ENCODE measurements at places on chromosomes 6 and 20.

GRCh38 chr20:24877652-24878051 is 71.4 kb upstream of the CST7 start:
- H3K27me3 ChIP-seq, result no peaks in the 10 kb centered on the region
- H3K4me1 ChIP-seq, result no peaks in the 10 kb centered on the region
- DNase-seq, result no peak
- no peak overlapping the region for H3K27ac ChIP-seq

DNA sequence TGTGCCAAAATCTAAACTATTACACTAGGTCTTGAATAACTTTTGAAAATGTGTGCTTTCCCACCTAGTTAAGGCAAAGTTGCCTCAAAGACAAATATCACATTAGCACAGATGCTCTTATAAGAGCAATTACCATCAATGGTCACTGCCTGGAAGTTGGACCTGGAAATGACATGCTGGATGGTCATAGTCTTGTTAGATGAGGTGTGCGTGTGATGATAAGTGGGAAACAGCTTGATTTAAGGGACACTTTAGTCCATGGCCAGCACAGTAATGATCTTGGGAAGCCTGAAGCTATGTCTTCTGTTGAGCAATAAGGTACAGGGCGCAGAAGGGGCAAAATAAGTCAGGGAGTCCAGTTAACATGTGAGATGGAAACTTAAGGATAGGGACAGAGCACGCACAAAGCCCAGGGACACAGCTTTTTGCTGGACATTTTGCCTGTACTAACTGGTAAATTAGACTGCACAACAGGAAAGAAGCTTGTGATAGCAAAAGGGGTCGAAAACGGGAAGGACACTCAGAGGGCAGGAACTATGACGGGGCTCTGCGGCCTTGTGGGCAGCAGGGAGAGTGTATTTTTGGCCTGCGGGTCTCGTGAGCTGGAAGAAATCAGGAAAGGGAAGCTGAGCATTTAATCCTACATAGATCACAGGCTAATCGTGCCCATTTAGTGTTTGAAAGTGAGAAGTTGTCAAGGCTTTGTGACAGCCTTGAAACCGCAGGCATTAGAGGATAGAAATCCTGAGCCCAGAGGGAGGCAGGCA is 66.7 kb upstream of the BMP2 start:
- 0 out of 2 replicates have a peak, but pooled peaks cover 1% of the 10 kb centered on the region for H3K4me1 ChIP-seq
- no peaks in the 10 kb centered on the region for H3K36me3 ChIP-seq
- H3K27me3 ChIP-seq, result no peaks in the 10 kb centered on the region

- H3K27ac ChIP-seq, result no peak overlapping the region
- H3K27me3 ChIP-seq, result no peaks in the 10 kb centered on the region
- H3K4me1 ChIP-seq, result peaks cover 2% of the 10 kb centered on the region
- no peaks in the 10 kb centered on the region for H3K36me3 ChIP-seq
Measured at GRCh38 chr6:170013815-170014214, 262.4 kb downstream of the ERMARD start.

DNA sequence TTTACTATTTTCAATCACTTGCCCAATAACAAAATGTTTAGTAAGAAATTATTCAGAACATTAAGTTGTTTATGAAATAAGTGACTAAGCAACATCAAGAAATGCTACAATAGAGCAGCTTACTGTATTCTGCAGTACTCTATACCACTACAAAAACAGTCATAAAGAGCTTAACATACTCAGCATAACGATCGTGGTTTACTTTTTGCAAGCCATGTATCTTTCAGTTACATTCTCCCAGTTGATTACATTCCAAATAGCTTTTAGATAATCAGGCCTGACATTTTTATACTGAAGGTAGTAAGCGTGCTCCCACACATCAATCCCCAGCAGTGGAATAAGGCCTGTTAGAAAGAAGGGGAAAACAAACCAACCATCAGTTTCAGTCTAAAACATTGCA is 10.7 kb downstream of the SOD2 start:
- H3K4me3 ChIP-seq, result no peak overlapping the region
- H3K27ac ChIP-seq, result no peak overlapping the region
- H3K36me3 ChIP-seq, result peaks cover 6% of the 10 kb centered on the region
- H3K27me3 ChIP-seq, result no peaks in the 10 kb centered on the region
- no peak for DNase-seq
- no peaks in the 10 kb centered on the region for H3K4me1 ChIP-seq

- no peaks in the 10 kb centered on the region for H3K36me3 ChIP-seq
- no peak overlapping the region for H3K4me3 ChIP-seq
- no peaks in the 10 kb centered on the region for H3K4me1 ChIP-seq
- no peaks in the 10 kb centered on the region for H3K27me3 ChIP-seq
- DNase-seq, result no peak
Measured at GRCh38 chr6:43331470-43331869, 22.8 kb upstream of the CRIP3 start.

GRCh38 chr20:62511915-62512610 is 36.3 kb upstream of the GATA5 start:
- H3K36me3 ChIP-seq, result no peaks in the 10 kb centered on the region
- H3K27ac ChIP-seq, result no peak overlapping the region
- H3K27me3 ChIP-seq, result no peaks in the 10 kb centered on the region
- no peak overlapping the region for H3K4me3 ChIP-seq
- peaks cover 1% of the 10 kb centered on the region for H3K4me1 ChIP-seq
- no peak for DNase-seq

GRCh38 chr6:100663219-100663863 is 198.6 kb upstream of the SIM1 start:
- H3K27ac ChIP-seq, result no peak overlapping the region
- H3K27me3 ChIP-seq, result no peaks in the 10 kb centered on the region
- DNase-seq, result no peak
- no peaks in the 10 kb centered on the region for H3K4me1 ChIP-seq
- H3K4me3 ChIP-seq, result no peak overlapping the region

- peak; percentile 68 for DNase-seq
- no peak within 1 kb of the TSS for H3K27ac ChIP-seq
- H3K36me3 ChIP-seq, result no peaks in the 10 kb centered on the region
- no peaks in the 10 kb centered on the region for H3K4me1 ChIP-seq
- no peaks in the 10 kb centered on the region for H3K27me3 ChIP-seq
Measured at GRCh38 chr6:106360410-106360988, at the start of gene CRYBG1. Gene CRYBG1, plus strand, starts transcription at chr6:106360717. Its CDS starts 192 bp downstream, at chr6:106360909.

GRCh38 chr6:34514593-34515472 is 41.3 kb downstream of the SPDEF start:
- H3K4me3 ChIP-seq, result peak overlapping the region; percentile 62
- no peak overlapping the region for H3K27ac ChIP-seq
- H3K27me3 ChIP-seq, result no peaks in the 10 kb centered on the region
- DNase-seq, result peak; percentile 37

DNA sequence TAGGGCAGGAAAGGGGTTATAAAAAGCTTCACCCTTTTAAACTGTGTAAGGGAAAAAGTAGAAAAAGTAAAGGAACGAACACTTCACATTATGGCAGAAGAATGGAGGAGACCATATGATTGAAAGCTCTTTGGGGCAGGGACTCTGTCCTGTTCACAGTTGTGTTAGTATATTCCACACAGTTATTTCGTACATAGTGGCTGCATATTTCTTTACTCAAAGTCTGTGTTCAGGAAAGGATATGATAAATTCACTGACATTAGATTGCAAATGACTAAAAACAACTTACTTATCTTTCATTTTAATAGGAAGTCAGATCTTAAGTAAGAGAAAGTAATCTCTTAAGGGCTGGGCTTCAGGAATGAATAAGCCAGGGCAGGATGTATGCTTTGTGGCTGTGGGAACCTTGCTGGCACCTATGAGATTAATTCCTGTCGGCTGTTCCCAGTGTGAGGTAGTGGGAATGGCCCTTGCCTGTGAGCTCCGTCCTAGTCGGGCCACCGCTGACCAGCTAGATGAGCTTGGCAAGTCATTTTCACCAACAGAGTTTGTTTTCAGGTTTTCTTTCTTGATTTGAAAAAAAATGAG is 11.2 kb downstream of the PPP1R14C start:
- H3K27me3 ChIP-seq, result no peaks in the 10 kb centered on the region
- peaks cover 4% of the 10 kb centered on the region for H3K4me1 ChIP-seq
- H3K4me3 ChIP-seq, result no peak overlapping the region
- H3K36me3 ChIP-seq, result no peaks in the 10 kb centered on the region

- H3K4me3 ChIP-seq, result no peak overlapping the region
- no peaks in the 10 kb centered on the region for H3K36me3 ChIP-seq
- no peaks in the 10 kb centered on the region for H3K27me3 ChIP-seq
- DNase-seq, result no peak
- H3K4me1 ChIP-seq, result peaks cover 5% of the 10 kb centered on the region
Measured at GRCh38 chr20:16028923-16029322, 544.3 kb downstream of the KIF16B start.

DNA sequence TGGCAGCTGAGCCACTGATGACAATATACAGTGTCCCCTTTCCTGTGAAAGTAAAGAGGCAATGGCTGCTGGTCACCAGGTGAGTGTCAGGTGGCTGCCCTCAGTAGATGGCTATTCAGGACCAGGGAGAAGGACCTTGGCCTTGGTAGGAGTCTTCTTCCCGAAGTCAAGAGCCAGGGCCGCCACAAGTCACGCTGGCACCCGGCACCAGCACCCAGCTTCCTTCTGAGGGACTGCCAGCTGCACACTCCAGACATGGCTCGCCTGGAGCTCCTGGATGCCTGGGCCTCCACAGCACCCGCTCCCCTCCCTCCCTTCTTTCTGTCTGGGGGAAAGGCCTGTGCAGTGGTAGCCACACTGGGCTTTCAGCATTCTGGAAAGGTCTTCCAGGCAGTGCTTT is 126.9 kb downstream of the TMEM242 start:
- no peak overlapping the region for H3K4me3 ChIP-seq
- peaks cover 16% of the 10 kb centered on the region for H3K36me3 ChIP-seq
- no peak for DNase-seq
- H3K27ac ChIP-seq, result no peak overlapping the region
- no peaks in the 10 kb centered on the region for H3K27me3 ChIP-seq

GRCh38 chr6:53112871-53113270 is 35.8 kb downstream of the GCM1 start:
- DNase-seq, result no peak
- no peaks in the 10 kb centered on the region for H3K36me3 ChIP-seq
- no peak overlapping the region for H3K27ac ChIP-seq

DNA sequence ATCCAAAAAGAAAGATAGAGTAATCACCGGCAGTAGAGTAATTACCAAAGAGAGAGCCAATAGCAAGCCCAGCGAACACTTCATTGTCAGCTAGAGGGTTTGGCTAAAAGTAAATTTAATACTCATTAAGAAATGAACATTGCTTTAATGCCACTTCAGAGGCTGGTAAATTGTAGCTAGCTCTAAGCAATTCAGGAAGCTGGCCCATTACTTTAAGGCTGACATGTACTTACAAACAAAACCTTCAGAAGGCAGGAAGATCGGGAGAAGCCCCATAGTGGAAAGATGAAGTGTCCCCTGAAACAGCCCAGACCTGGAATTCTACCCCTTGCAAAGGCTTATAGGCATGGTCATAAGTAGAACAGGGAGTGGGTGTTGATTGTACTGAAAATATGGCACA is 396.6 kb upstream of the ID4 start:
- no peaks in the 10 kb centered on the region for H3K27me3 ChIP-seq
- no peak overlapping the region for H3K4me3 ChIP-seq
- no peak overlapping the region for H3K27ac ChIP-seq
- H3K36me3 ChIP-seq, result no peaks in the 10 kb centered on the region
- H3K4me1 ChIP-seq, result no peaks in the 10 kb centered on the region

GRCh38 chr20:36435592-36436541 is 105.5 kb upstream of the MYL9 start:
- H3K27me3 ChIP-seq, result no peaks in the 10 kb centered on the region
- peak overlapping the region; percentile 16 for H3K4me3 ChIP-seq

GRCh38 chr6:107698146-107698545 is 126.0 kb downstream of the SCML4 start:
- no peak overlapping the region for H3K27ac ChIP-seq
- peaks cover 1% of the 10 kb centered on the region for H3K4me1 ChIP-seq
- H3K36me3 ChIP-seq, result no peaks in the 10 kb centered on the region

GRCh38 chr6:26198722-26199056 is 111.5 kb downstream of the HFE start:
- H3K27me3 ChIP-seq, result no peaks in the 10 kb centered on the region
- H3K4me3 ChIP-seq, result peak overlapping the region; percentile 98
- no peaks in the 10 kb centered on the region for H3K4me1 ChIP-seq
- H3K27ac ChIP-seq, result no peak overlapping the region
- H3K36me3 ChIP-seq, result no peaks in the 10 kb centered on the region

GRCh38 chr6:113762641-113763040 is 94.5 kb upstream of the MARCKS start:
- H3K27ac ChIP-seq, result no peak overlapping the region
- no peak overlapping the region for H3K4me3 ChIP-seq
- H3K27me3 ChIP-seq, result no peaks in the 10 kb centered on the region
- no peaks in the 10 kb centered on the region for H3K4me1 ChIP-seq

DNA sequence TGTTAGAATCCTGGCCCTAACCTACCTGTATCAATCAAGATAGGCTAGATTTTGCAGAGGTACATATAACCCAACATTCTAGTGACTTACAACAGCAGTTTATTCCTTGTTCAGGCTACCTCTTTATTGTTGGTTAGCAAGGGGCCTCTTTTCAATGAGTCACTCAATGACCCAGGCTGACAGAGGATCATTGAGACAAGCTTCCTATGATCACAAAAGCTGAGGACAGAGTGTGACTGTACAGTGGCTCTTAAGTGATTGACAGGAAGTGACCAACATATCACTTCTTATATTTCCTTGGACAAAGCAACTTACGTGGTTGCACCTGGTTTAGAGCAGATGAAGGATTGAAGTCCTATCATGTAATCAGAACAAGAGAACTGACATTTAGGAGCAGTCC is 740.9 kb downstream of the FRK start:
- no peaks in the 10 kb centered on the region for H3K36me3 ChIP-seq
- DNase-seq, result no peak
- H3K4me3 ChIP-seq, result no peak overlapping the region
- H3K4me1 ChIP-seq, result no peaks in the 10 kb centered on the region
- H3K27ac ChIP-seq, result no peak overlapping the region

- H3K36me3 ChIP-seq, result no peaks in the 10 kb centered on the region
- H3K27me3 ChIP-seq, result no peaks in the 10 kb centered on the region
- no peak overlapping the region for H3K27ac ChIP-seq
- H3K4me3 ChIP-seq, result no peak overlapping the region
Measured at GRCh38 chr20:53362736-53363135, 230.9 kb downstream of the ZNF217 start.

GRCh38 chr20:47484303-47484702 is 17.4 kb upstream of the NCOA3 start:
- DNase-seq, result no peak
- H3K4me3 ChIP-seq, result no peak overlapping the region
- no peak overlapping the region for H3K27ac ChIP-seq
- no peaks in the 10 kb centered on the region for H3K36me3 ChIP-seq
- no peaks in the 10 kb centered on the region for H3K27me3 ChIP-seq

- H3K4me1 ChIP-seq, result no peaks in the 10 kb centered on the region
- no peak overlapping the region for H3K4me3 ChIP-seq
- DNase-seq, result no peak
Measured at GRCh38 chr6:52515219-52515960, 61.5 kb downstream of the TRAM2 start.

- no peak for DNase-seq
- H3K4me3 ChIP-seq, result no peak overlapping the region
- H3K27me3 ChIP-seq, result no peaks in the 10 kb centered on the region
- no peak overlapping the region for H3K27ac ChIP-seq
- 0 out of 2 replicates have a peak, but pooled peaks cover 3% of the 10 kb centered on the region for H3K4me1 ChIP-seq
- H3K36me3 ChIP-seq, result no peaks in the 10 kb centered on the region
Measured at GRCh38 chr6:5191222-5191621, 69.5 kb downstream of the LYRM4 start.
